ENCODE measurements at places on chromosomes 3 and 15.
A peak's percentile ranks its signal among the peaks of the same experiment; 100 is the strongest.

DNA sequence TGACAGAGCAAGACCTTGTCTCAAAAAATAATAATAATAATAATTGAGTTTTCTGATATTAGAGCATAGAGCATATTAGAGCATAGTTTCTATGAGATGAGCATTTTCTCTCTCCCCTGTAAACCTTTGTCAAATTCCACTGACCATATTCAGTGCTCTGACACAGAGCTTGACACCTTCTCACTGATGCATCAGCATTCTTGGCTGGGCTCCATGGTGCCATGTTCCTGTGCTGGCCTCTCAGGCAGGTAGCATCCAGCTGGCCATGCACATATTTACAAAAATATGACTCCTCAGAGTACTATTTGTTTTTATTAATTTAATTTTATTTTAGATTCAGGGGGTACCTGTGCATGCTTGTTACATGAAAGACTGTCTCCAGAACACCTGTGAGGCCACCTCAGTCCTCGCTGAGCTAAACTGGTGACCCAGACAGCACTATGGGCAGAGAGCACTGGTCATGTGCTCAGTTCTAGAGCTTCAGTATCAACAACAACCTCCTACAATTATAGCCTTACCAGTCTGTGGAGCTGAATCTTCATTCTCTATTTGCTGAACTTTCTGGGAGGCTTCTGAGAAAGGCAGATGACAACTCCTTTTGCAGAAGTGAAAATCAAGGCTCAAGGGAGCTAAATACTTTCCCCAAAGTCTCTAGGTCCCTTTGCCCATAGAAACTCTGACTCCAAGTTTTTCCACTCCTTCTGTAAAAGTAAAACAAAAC is 21.6 kb upstream of the SLC28A2 start:
- no peak for DNase-seq

DNA sequence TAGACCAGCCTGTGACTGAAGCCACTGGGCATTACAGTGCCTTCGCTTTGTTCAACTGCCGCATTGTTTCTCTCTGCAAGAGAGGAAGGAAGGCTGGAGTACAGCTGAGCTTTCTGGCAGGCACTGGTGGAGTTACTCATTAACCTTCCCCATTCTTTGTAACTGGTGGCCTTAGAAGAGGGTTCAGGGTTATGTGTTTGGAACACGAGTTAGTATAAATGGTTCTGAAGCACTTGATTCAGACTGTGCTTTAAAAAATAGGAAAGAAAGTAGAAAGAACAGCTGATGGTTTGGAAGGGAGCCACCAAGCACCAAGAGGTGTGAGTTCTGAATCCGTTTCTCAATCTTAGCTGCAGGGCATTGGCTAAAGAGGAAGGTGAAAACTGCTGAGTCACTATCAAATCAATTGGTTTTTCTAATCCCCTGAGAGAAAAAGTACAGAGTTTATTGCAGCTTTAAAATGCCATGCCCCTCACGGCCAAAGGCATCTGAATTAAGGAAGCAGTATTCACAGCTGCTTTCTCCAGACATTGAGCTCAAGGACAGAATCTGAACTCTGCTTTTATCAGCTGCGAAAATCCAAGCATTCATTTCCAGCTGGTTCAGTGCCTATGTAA is 3.6 kb downstream of the HGD start:
- peak; percentile 46 for DNase-seq

DNA sequence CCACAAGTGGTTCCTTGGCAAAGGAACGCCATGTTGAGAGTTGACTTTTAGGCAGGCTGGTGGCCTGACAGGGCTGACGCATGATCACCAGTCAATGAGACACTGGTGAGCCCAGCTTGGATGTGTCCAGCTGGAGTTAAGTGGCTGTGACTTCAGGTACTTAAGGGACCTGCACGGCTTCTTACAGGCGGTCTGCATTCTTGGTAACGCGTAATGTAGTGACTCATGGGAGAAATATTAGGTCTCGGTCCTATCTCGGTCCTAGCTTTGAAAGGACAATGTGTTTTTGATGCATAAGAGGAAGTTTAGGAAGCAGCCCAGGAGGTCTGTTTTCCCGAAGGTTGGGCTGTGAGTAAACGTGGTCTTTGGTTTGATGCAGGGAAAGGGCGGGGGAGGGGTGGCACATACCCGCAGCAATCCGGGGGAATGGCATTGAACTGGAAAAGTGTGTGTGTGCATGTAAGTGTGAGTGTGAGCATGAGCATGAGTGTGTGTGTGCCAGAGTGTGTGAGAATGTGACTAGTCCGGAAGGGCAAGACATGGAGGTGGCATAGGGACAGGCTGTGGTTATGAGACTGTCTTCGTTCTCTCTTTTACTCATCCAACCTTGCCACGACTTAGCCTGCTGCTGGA is 55.3 kb downstream of the FAM43A start:
- DNase-seq, result no peak

GRCh38 chr3:116930786-116931185 is 221.2 kb downstream of the TUSC7 start:
- no peak for DNase-seq

DNA sequence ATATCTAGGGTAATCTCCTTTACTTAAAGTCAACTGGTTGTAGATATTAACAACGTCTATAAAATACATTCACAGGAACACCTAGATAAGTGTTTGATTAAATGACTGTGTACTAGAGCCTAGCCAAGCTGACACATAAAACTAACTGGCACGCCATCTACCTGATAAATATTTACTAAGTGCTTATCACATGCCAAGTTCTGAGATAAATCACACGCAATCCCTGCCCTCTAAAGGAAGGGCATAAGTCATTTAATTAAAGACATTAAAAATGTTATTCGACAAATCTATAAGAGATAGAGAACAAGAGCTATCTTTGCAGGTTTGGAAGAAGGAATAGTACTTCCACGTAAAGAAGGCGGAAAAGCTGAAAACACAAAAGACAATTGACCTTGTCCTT is 11.1 kb upstream of the MB21D2 start:
- DNase-seq, result peak; percentile 24

DNA sequence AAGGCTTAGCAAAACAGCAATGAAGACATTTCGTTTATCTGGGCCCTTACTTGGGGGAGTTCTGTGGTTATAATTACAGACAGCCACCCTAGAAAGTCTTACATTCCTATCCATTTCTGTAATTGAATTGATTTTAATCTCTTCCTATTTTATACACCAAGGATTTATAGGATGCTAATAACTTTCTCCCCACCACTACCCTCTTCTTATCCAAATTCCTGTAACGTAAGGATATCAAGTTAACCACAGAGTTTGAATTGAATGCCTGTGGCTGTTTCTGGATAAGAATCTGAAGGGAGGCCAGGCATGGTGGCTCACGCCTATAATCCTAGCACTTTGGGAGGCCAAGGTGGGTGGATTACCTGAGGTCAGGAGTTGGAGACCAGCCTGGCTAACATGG is 78.6 kb downstream of the MLH1 start:
- no peak for DNase-seq

DNA sequence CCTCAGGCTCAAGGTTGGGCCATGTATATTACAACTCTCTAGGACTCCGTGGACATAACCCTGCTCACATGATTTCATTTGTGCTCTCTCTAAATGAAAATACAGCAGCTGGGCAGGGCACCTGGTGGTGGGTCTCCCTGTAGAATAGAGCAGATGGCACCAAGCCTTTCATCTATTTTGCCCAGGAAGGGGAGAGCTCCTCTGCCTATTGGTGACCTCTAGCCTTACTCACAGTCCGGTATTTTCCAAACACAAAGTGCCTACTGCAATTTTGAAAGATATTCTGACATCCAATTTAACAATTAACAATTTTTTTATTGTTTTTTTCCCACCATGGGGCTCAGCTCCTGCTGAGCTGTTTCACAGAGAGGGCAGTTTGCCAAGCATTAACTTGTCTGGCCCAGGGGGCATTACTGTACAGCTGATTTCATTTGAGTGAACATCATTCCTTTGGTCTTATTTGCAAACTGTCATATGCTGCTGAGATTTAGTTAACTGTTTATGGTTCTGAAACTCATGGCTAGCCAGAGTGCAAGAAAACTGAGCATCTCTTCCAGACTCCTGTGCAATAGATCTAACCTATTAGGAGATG is 474.0 kb downstream of the EPHB1 start:
- DNase-seq, result peak; percentile 41

GRCh38 chr15:91632176-91632575 is 221.3 kb upstream of the SLCO3A1 start:
- DNase-seq, result no peak

DNA sequence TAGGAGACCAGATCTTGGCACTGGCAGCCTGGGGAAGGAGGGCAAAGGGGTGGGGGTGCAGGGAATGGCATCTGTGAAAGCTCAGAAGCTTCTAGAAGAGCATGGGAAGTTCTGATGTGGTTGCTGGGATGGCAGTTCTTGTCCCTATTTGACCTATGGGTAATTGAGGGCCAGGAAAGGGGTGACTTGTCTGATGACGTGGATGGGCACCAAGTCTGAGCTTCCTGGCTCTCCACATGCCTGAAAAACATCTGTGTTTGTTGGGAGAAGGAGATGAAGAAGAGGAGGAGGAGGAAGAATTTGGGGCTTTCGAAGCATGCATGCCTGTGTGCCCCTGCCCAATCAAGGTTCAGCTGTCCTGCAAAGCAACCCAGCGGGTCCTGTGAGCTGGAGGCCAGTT is 158.8 kb downstream of the SMAD6 start:
- no peak for DNase-seq

DNA sequence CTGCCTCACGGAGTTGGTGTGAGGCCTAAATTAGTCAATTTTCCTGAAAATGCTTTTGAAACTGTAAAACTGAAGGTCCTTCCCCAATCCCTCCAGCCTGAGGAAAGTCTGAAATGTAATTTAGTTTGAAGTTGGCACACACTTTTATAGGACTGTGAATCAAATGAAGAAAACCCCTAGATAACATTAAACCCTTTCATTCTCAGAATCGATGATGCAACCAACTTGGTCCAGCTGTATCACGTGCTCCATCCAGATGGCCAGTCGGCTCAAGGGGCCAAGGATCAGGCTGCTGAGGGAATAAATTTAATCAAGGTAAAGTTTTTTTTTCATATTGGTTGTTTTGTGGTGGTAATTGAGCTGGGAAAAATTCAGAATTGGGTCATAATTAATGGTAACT is 11.7 kb downstream of the MRPS22 start:
- DNase-seq, result no peak

- no peak for DNase-seq
Measured at GRCh38 chr3:136708333-136708985, 43.7 kb downstream of the STAG1 start.

DNA sequence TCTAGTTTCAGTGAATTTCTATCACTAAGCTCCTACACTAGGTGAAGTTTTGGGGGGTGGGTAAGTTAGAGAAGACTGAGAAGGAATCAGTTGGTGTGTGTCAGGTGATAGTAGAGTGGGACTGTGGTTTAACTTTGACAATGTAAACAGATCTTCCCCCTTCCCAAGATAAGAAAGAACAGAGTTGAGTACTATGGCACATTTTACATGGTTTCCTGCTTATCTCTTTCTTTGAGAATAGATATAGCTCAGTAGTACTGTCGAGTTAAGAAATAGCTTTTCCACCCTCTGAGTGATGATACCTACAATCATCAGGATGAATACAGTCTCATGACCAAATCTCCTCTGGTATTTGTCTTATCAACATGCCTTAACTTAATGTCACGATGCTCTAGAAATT is 42.8 kb downstream of the GAP43 start:
- no peak for DNase-seq

- no peak for DNase-seq
Measured at GRCh38 chr15:67174446-67174845, 80.0 kb downstream of the AAGAB start.

GRCh38 chr3:151169262-151169947 is 33.6 kb downstream of the GPR171 start:
- no peak for DNase-seq

All from SHP77 treated with DMSO at 0.1 percent for 48 hours (cell line).